ENCODE measurements at places on chromosomes 13 and 19. TPM values are rescaled to one million over a fixed set of nuclear protein-coding genes. Genes with fewer than 3 reads are reported as not detected.

DNA sequence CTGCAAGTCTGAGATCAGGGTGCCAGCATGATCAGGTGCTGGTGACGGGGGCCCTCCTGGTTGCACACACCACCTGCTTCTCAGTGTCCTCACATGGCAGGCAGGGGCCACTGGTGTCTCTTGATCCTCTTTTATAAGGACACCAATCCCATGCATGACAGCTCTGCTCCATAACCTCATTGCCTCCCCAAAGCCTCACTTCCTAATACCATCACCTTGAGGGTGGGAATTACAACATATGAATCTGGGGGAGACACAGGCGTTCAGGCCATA, 15.0 kb upstream of the MIER2 start:
- no peak for DNase-seq

- DNase-seq, result peak; percentile 26
Observed at GRCh38 chr19:35509861-35510625, 3.4 kb downstream of the DMKN start.

GRCh38 chr19:6890938-6891337, 3.6 kb downstream of the ADGRE1 start:
- no peak for DNase-seq

DNA sequence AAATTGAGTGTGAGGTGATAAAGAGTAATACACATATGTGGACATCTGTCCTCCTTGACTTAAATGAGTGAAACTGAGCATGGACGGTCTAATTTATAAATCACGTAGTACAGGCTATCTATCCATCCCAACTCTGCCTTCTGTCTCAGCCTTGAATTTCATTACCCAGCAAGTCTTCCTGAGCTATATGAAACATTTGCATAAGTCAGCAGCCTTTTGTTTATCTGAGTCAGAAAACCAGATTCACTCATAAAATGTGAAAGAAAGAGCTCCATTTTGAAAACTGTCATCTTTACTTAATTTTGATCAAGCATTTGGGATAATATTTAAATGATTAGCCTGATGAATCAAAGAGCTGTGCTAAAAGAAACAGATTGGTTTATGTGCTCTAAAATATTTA, 197.9 kb downstream of the LHFPL6 start:
- DNase-seq, result no peak

- DNase-seq, result no peak
Observed at GRCh38 chr13:73336773-73337172, 278.0 kb downstream of the KLF5 start.

DNA sequence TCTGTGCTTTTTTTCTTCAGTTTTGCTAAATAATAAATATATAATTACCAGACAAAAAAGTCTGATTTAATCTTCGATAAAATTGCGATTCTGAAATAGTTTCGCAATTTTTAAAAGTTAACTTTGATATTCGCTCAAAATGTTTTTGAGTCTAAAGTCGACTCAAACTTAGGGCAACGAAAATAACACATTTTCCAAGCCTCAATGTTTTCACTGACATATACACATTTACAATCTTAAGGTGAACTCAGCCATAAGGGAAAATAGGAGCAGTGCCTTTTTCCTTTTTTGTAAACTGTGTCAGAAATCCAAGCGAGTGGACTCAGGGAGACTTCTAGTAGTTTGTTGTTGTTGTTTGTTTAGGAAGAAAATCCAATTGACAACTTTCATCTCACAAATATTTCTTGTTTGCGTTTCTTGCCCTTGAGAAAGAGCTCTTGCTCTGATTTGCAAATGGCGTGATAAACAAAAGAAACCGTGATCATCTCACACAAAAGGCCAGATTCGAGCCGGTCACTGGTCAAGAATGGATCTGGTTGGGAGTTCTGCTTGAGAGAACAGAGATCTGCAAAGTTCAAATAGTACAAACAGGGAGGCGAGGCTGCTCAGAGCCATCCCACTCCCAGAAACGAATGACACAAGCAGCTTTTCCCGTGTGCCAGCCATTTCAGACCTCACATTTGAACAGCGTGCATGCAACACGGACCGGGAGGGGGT, 2.1 kb downstream of the SOX21 start:
- no peak for DNase-seq

DNA sequence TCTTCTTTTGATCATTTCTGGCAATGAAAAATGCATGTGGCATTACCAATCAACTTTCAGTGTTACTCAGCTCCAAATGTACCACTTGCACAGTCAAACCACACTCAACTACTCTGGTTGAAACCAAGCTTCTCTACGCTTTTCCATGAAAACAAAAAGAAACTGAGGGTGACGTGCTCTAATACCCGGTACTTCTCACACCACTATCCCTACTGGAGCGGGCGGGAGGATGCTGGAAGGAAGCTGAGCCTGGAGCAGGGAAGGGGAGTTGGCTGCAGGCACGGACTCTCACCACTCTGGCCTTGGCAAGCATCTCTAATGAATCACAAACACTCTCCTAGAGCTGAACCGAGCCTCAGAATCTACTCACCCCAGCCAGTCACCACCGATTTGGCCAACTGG, 48.2 kb downstream of the STK24 start:
- DNase-seq, result no peak

GRCh38 chr13:38702669-38703068, 15.8 kb downstream of the FREM2 start:
- DNase-seq, result no peak

CAPNS1 gene
- 506 TPM for total RNA-seq

SH3GL1 gene
- 261 TPM for total RNA-seq

CLEC17A gene
- not detected for total RNA-seq

PODNL1 gene
- 2.1 TPM for total RNA-seq

All from LHCN-M2 (cell line).